ENCODE measurements at places on chromosomes 4 and X. TPM values are rescaled to one million over a fixed set of nuclear protein-coding genes. Genes with fewer than 3 reads are reported as not detected.

GRCh38 chr4:24659241-24659961, 75.0 kb upstream of the DHX15 start:
- no peak for DNase-seq

- no peak for DNase-seq
Measured at GRCh38 chrX:10906866-10907265, 204.3 kb upstream of the HCCS start.

GRCh38 chr4:158169931-158170690, 2.7 kb downstream of the GASK1B start:
- no peak for DNase-seq

- no peak for DNase-seq
Measured at GRCh38 chr4:872241-872981, 46.5 kb upstream of the CPLX1 start.

TGIF2LX gene
- total RNA-seq = not detected

DNA sequence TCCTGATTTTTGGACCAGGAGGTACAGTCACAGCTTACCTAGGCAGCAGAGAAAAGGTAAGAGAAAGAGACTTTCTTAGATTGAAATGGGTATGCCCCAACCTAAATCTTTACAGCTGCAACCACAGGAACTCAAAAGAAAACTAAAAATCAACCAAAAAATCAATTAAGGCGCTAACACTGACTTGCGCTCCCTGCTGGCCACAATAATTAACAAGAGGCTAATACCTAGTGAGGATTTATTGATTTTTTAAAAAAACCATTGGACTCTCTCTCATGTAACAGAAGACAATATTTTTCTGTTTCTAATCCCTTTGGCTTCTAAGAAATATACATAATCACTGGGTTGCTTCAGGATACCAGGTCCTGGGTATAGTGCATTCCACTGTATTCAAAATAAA, 153.9 kb upstream of the TENM3 start:
- no peak for DNase-seq

GRCh38 chr4:183601381-183601780, 57.6 kb downstream of the RWDD4 start:
- no peak for DNase-seq

GRCh38 chr4:39745920-39746319, 48.0 kb downstream of the UBE2K start:
- DNase-seq = no peak

TMPRSS11A gene
- total RNA-seq = not detected

ADH1A gene
- not detected for total RNA-seq

- no peak for DNase-seq
Measured at GRCh38 chrX:130758072-130758471, 144.9 kb downstream of the ENOX2 start.

MAN2B2 gene
- 17.3 TPM for total RNA-seq

BMX gene
- total RNA-seq = not detected

NIPAL1 gene
- total RNA-seq = 18.1 TPM

GRCh38 chr4:3065551-3065950, 8.8 kb downstream of the HTT-AS start:
- no peak for DNase-seq

MAGEB10 gene
- not detected for total RNA-seq

DNA sequence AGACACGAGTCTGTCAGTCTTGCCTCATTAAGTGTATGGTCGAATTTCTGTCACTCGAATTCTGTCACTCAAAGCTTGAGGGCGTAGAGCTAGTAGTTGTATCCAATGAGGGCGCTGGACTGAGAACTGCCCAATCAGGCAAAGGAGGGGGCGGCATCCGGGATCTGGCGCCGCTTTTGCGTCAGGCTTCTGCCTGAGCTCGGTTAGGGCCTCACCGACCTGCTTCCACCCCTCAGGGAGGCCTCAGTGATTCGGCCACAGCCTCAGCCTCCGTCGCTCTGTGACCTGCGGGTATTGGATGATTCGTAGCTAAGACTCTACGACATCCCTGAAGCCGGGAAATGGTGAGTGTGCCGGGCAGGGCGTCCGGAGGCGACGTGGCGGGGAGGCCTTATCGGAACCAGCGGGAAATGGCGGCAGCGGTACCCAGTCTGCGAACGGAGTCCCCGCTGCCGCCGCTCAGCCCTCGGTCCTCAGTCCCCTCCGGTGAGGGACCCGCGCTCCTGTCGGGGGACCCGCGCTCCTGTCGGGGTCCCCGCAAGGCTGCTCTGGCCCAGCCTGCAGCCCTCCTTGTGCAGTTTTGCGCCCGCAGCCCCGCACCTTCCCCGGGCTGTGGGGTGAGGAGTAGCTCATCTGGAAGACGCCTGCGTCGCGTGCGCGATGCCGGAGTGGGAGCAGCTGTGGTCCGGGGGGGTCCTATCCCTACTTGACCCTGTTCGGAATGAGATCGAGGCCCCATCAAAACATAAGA, 88.3 kb downstream of the ZNF718 start:
- DNase-seq = no peak

DNA sequence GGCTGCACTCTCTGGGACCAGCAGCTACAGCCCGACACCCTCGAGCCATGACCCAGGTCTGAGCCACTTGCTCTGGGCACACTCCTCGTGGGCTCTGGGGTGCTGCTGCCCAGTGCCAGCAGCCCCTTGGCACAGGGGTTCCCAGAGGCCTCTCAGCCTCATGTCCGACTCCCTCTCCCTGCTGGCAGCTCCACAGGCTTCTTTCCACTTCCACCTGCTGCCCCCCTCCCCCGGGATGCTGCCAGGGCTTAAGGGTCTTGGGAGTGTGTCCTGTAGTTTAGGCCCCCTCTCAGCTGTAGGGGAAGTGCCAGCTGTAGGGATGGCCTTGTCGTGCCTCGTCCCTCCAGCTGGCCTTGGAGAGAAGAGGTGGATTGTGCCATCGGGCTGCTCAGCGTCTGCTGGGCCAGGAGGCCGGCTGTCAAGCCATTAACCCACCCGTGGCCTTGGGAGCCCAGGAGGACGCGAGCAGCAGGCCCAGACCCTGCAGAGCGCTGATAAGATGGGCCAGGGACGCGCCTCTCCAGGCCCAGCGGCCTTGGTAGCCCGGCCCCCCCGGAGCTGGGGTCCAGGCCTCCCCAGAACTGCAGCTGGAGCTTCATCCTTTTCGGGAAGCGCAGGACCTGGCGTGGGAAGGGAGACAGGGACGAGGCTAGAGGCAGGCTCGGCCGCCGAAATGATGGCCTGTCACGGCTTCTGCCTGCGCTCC, 1.0 kb upstream of the USP27X start:
- no peak for DNase-seq

PNMA6A gene
- total RNA-seq = not detected

- DNase-seq = no peak
Measured at GRCh38 chr4:71992571-71993312, 39.1 kb upstream of the NPFFR2 start.

GRCh38 chr4:128907981-128908380, 98.5 kb downstream of the JADE1 start:
- no peak for DNase-seq

DNA sequence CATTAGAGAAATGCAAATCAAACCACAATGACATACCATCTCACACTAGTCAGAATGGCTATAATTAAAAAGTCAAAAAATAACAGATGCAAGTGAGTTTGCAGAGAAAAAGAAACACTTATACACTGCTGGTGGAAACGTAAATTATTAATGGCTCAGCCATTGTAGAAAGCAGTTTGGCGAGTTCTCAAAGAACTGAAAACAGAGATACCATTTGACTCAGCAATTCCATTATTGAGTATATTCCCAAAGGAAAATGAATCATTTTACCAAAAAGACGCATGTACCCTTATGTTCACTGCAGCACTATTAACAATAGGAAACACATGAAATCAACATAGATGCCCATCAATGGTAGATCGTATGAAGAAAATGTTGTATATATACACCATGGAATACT, 75.0 kb downstream of the NAA11 start:
- DNase-seq = no peak

ANXA10 gene
- not detected for total RNA-seq

TMEM271 gene
- not detected for total RNA-seq

PPEF1 gene
- 1.5 TPM for total RNA-seq
